Heart right ventricle (tissue), 16 donors: ENCODE measurements at places on chromosomes 11 and 22.
A peak's percentile ranks its signal among the peaks of the same experiment; 100 is the strongest.

- peak; percentile 13 for DNase-seq
- no peak overlapping the region for H3K4me3 ChIP-seq
- no peaks in the 10 kb centered on the region for H3K27me3 ChIP-seq
- H3K27ac ChIP-seq: peak overlapping the region; percentile 99
These were observed 5.0 kb downstream of the CD81 start for GRCh38 chr11:2382129-2382517.

GRCh38 chr11:93959663-93960062, 61.5 kb upstream of the HEPHL1 start:
- no peak overlapping the region for H3K27ac ChIP-seq
- H3K4me1 ChIP-seq: no peaks in the 10 kb centered on the region
- H3K36me3 ChIP-seq: no peaks in the 10 kb centered on the region
- DNase-seq: no peak
- H3K4me3 ChIP-seq: no peak overlapping the region
- H3K27me3 ChIP-seq: no peaks in the 10 kb centered on the region

DNA sequence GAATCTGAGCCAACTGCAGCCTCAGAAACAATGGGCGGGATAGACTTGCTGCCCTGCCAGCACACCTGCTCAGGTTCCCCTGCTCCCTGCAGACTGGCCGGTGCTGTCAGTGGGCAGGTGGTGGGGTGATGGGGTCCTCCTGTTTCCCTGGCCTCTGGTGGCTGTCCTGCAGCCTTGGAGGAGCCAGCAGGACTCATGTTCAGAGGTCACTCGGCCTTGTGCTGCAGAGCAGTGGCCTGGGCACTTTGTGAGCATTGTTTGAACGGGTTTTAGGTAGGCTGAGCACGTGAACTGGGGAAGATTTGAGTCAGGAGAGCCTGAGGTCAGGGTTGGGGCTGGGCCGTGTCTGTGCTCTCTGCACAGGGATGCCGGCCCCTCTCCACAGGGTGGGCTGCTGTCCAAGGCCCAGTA, 17.6 kb downstream of the PPIL2 start:
- no peak overlapping the region for H3K27ac ChIP-seq
- H3K36me3 ChIP-seq: peaks cover 46% of the 10 kb centered on the region
- no peaks in the 10 kb centered on the region for H3K4me1 ChIP-seq
- DNase-seq: no peak
- no peak overlapping the region for H3K4me3 ChIP-seq

DNA sequence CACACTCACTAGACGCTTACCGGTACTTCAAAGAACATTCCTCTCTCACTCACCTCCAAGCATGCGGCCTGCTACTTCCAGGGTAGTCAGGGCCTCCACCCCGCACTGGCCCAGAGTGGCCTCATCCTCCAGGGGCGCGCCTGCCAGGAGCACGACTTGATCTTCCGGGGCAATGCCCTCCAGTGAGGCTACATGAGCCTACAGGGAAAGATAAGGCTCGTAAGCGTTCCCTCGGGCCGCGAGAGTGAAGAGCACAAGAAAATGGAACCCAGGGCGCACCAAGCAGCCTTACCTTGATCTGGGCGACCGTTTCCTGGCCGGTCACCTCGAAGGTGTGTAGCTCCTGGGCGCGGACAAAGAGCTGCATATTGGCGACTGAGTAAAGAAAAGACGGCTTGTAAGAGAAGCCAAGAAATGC, 478 bp downstream of the FAU start:
- H3K4me3 ChIP-seq: peak overlapping the region; percentile 93
- no peak for DNase-seq
- H3K36me3 ChIP-seq: peaks cover 63% of the 10 kb centered on the region
- peak overlapping the region; percentile 97 for H3K27ac ChIP-seq
- H3K4me1 ChIP-seq: peaks cover 31% of the 10 kb centered on the region

DNA sequence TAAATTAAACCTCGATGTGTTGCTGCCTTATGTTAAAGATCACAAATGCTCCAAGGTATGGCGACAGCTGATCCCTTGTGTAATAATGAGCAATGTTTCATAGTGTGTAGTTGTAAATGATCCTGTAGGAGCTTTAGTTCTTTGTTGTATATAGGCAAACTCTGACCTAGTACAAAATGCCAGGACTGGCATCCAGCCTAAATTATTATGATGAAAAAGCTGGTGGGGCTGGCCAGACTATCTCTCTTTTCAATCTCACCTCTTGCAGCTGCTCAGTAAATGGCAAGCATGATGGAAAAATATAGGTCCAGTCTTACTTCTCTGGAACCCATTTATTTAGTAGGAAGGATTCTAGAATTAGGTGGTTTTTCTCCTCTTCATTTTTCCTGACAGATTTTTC, 345.1 kb upstream of the C11orf87 start:
- no peaks in the 10 kb centered on the region for H3K27me3 ChIP-seq
- no peak overlapping the region for H3K4me3 ChIP-seq
- no peak for DNase-seq

- no peak overlapping the region for H3K27ac ChIP-seq
- no peak for DNase-seq
- H3K4me1 ChIP-seq: peaks cover 6% of the 10 kb centered on the region
These were observed 22.2 kb downstream of the MRGPRG start for GRCh38 chr11:3196161-3197043.

- no peaks in the 10 kb centered on the region for H3K27me3 ChIP-seq
- no peaks in the 10 kb centered on the region for H3K4me1 ChIP-seq
- H3K27ac ChIP-seq: no peak overlapping the region
- H3K4me3 ChIP-seq: no peak overlapping the region
- DNase-seq: no peak
These were observed 1003.3 kb upstream of the CCDC90B start for GRCh38 chr11:84289381-84289906.

- peak; percentile 85 for DNase-seq
- peak overlapping the region; percentile 75 for H3K4me3 ChIP-seq
- H3K4me1 ChIP-seq: peaks cover 57% of the 10 kb centered on the region
- peak overlapping the region; percentile 87 for H3K27ac ChIP-seq
These were observed 1.7 kb downstream of the ADAMTS15 start for GRCh38 chr11:130449996-130450769.

GRCh38 chr11:121872356-121872755, 243.7 kb downstream of the BLID start:
- no peak for DNase-seq
- H3K4me1 ChIP-seq: peaks cover 7% of the 10 kb centered on the region
- no peaks in the 10 kb centered on the region for H3K36me3 ChIP-seq
- no peaks in the 10 kb centered on the region for H3K27me3 ChIP-seq

- no peaks in the 10 kb centered on the region for H3K27me3 ChIP-seq
- no peaks in the 10 kb centered on the region for H3K36me3 ChIP-seq
- H3K27ac ChIP-seq: no peak overlapping the region
- no peaks in the 10 kb centered on the region for H3K4me1 ChIP-seq
- no peak for DNase-seq
These were observed 54.6 kb downstream of the OTOG start for GRCh38 chr11:17601676-17602075.

GRCh38 chr11:120598517-120599257, 87.1 kb downstream of the GRIK4 start:
- no peaks in the 10 kb centered on the region for H3K4me1 ChIP-seq
- no peak overlapping the region for H3K27ac ChIP-seq
- no peak overlapping the region for H3K4me3 ChIP-seq
- H3K36me3 ChIP-seq: no peaks in the 10 kb centered on the region
- peaks cover 12% of the 10 kb centered on the region for H3K27me3 ChIP-seq

- DNase-seq: peak; percentile 41
- peaks cover 8% of the 10 kb centered on the region for H3K27me3 ChIP-seq
- peaks cover 11% of the 10 kb centered on the region for H3K4me1 ChIP-seq
- H3K4me3 ChIP-seq: no peak overlapping the region
These were observed 115.9 kb downstream of the CEP164 start for GRCh38 chr11:117443266-117444186.

DNA sequence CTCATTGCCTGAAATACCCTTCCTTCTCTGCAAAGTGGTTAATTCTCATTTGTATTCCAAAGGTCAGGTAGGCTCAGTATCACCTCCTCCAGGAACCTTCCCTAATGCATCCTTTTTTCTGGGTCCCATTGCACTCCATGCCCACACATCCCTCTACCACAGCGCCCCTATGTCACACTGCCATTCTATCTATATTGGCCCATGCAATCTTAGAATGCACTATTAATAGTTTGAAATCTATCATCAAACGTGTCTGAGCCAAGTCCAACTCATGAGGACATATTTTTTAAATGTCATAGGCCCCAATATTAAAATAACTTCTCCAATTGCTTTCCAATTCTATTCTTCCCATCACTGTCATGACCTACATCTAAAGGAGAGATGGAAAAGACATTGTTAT, 495.1 kb downstream of the SOX6 start:
- H3K27me3 ChIP-seq: no peaks in the 10 kb centered on the region
- no peaks in the 10 kb centered on the region for H3K36me3 ChIP-seq
- no peak for DNase-seq
- no peak overlapping the region for H3K27ac ChIP-seq
- no peak overlapping the region for H3K4me3 ChIP-seq
- H3K4me1 ChIP-seq: peaks cover 13% of the 10 kb centered on the region

- H3K4me1 ChIP-seq: no peaks in the 10 kb centered on the region
- DNase-seq: peak; percentile 45
- H3K27ac ChIP-seq: no peak overlapping the region
- H3K27me3 ChIP-seq: no peaks in the 10 kb centered on the region
- no peaks in the 10 kb centered on the region for H3K36me3 ChIP-seq
These were observed 13.6 kb upstream of the LGR4 start for GRCh38 chr11:27485930-27486773.

DNA sequence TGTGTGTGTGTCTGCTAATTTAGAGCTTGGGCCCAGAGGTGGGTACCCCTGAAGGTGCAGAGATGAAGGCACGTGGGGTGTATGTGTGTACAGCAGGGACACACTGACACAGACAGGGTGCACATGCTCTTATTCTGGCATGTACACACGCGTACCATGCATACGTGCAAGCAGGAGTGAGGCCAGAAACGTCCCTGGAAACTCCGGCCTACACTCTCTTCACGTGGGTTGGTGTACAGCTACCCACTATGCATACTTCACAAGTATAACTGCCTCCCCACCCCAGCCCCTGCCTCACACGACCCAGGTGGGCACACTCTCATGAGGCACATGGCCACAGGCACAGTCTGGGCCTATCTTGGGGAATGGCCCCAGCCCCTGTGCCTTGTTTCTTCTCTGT, 27.5 kb upstream of the JAM3 start:
- no peak for DNase-seq
- H3K4me1 ChIP-seq: peaks cover 46% of the 10 kb centered on the region
- no peak overlapping the region for H3K27ac ChIP-seq
- H3K4me3 ChIP-seq: no peak overlapping the region
- H3K36me3 ChIP-seq: no peaks in the 10 kb centered on the region

DNA sequence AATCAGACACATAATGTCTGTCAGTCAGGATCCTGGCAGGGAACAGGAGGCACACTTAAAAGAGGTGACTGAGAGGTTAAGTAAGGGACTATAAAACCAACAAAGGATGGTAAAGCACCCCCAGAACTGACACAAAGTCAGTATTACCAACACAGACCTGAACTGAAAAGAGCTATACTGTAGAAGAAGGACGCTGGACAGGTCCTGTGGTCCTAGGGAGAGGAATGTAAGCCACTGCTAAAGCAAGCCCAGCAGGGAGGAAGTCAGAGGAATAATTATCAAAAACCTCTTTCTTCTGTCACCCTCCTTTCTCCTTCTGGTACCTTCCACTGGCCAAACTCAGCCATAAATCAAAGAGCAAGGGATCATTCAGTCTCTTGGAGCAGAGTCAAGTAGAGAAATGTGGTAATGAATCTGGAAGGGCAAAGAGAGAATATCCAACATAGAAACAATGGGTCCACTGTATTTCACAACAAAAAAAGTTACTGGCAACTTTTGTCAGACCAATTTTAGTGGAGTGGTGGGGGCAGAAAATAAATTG, 33.4 kb upstream of the ANGPTL5 start:
- H3K27ac ChIP-seq: no peak overlapping the region
- H3K4me3 ChIP-seq: no peak overlapping the region
- DNase-seq: no peak
- no peaks in the 10 kb centered on the region for H3K36me3 ChIP-seq

GRCh38 chr11:616320-617198, 809 bp upstream of the IRF7 start:
- peak overlapping the region; percentile 57 for H3K4me3 ChIP-seq
- peak overlapping the region; percentile 94 for H3K27ac ChIP-seq
- DNase-seq: no peak
- H3K36me3 ChIP-seq: no peaks in the 10 kb centered on the region
- H3K27me3 ChIP-seq: no peaks in the 10 kb centered on the region

DNA sequence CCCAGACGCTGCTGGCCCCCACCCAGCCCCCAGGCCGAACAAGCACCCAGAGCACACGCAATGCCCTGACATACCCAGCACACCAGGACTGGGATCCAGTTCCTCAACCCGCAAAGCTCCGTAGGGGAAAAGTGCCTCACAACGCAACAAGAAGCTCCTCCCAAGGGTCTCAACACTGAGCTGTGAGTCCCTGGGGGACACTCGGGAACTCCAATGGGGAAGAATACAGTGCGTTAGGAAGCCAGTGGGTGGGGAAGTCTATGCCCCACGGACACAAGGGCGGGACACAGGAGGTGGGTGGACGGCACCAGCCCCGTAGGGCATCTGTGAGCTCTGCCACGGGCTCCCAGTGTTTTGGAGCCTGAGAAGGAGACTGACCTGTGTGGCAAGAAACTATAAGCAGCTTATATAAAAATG, 1.6 kb downstream of the DEAF1 start:
- H3K27ac ChIP-seq: peak overlapping the region; percentile 60
- no peak for DNase-seq
- H3K4me1 ChIP-seq: peaks cover 38% of the 10 kb centered on the region

GRCh38 chr22:28594076-28594796, 85.4 kb downstream of the TTC28 start:
- no peak for DNase-seq
- no peaks in the 10 kb centered on the region for H3K36me3 ChIP-seq
- no peak overlapping the region for H3K27ac ChIP-seq

DNA sequence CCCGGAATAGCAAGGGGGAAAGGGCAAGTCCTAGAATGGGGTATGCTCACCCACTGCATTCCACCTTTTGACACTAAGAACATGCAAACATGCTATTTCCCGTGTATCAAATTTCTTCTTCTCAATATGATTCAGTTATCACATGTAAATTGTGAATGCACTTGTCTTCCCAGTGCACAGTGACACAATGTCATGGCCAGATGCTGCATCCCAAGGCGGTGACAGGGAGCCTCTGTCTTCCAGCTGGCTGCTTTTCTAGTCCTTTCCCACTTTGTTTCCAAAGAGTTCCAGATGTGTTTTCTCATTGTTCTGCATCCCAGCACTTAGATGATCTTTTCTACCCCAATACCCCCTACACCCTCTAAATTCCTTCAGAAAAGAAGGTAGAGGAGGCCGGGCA, 12.4 kb downstream of the SLC25A18 start:
- H3K27ac ChIP-seq: no peak overlapping the region
- H3K4me1 ChIP-seq: peaks cover 20% of the 10 kb centered on the region
- H3K27me3 ChIP-seq: no peaks in the 10 kb centered on the region
- no peak for DNase-seq

GRCh38 chr22:33597274-33597985, 322.8 kb downstream of the LARGE1 start:
- no peaks in the 10 kb centered on the region for H3K27me3 ChIP-seq
- no peak overlapping the region for H3K27ac ChIP-seq
- no peaks in the 10 kb centered on the region for H3K36me3 ChIP-seq
- H3K4me3 ChIP-seq: no peak overlapping the region
- DNase-seq: no peak
